ENCODE measurements at places on chromosomes 6 and 20. TPM values are rescaled to one million over a fixed set of nuclear protein-coding genes. Genes with fewer than 3 reads are reported as not detected.

Gene TINAG
- total RNA-seq, result not detected

Gene UNC5CL
- total RNA-seq, result 10.9 TPM

Gene LY86
- total RNA-seq, result 0.87 TPM

Gene DSP
- 112 TPM for total RNA-seq

Gene SPTLC3
- 6.6 TPM for total RNA-seq

DNA sequence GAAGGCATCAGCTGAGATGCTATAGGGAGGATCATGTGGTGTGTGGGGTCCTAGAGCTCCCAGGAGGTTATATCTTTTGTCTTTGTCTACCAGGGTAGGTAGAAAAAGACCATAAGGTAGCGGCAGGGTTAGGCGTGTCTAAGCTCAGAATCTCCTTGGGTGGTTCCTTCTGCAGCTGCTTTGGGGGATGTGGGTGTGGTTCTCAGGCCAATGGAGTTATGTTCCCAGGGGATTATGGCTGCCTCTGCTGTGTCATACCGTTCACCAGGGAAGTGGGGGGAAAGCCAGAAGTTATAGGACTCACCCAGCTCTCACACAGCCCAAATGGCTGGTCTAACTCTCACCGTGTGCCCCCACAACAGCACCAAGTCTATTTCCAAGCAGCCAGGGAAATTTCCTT is 107.4 kb upstream of the ADGRB3 start:
- no peak for DNase-seq
- no peak overlapping the region for H3K4me3 ChIP-seq
- no peaks in the 10 kb centered on the region for H3K4me1 ChIP-seq
- H3K27ac ChIP-seq, result no peak overlapping the region
- no peaks in the 10 kb centered on the region for H3K36me3 ChIP-seq
- H3K27me3 ChIP-seq, result no peaks in the 10 kb centered on the region

DNA sequence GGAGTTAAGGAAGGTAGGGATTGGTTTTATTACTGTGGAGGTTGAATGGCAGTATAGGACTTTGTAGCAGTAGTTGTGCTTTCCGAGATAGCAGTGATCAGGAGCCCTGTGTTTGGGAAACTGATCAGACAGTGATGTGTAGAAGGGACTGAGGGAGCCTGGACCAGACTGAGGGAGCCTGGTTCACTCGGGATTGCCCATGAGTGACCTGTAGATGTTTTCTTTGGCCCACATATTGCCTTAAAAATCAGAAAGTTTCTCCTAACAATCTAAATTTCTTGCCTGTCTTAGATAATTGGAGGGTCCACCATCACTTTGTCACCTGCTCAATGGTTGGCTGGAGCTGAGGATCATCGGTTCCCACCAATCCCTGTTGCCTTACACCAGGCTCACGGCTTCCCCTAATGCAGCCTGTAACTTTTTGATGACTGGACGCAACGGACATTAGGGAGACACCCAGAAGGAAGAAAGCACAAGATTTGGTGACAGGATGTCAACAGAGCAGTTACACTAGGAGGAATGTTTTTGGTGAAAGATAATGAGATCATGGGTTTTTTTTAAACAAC is 1.1 kb downstream of the CDS2 start:
- no peaks in the 10 kb centered on the region for H3K4me1 ChIP-seq
- H3K27ac ChIP-seq, result peak overlapping the region; percentile 95
- peak overlapping the region; percentile 92 for H3K4me3 ChIP-seq

DNA sequence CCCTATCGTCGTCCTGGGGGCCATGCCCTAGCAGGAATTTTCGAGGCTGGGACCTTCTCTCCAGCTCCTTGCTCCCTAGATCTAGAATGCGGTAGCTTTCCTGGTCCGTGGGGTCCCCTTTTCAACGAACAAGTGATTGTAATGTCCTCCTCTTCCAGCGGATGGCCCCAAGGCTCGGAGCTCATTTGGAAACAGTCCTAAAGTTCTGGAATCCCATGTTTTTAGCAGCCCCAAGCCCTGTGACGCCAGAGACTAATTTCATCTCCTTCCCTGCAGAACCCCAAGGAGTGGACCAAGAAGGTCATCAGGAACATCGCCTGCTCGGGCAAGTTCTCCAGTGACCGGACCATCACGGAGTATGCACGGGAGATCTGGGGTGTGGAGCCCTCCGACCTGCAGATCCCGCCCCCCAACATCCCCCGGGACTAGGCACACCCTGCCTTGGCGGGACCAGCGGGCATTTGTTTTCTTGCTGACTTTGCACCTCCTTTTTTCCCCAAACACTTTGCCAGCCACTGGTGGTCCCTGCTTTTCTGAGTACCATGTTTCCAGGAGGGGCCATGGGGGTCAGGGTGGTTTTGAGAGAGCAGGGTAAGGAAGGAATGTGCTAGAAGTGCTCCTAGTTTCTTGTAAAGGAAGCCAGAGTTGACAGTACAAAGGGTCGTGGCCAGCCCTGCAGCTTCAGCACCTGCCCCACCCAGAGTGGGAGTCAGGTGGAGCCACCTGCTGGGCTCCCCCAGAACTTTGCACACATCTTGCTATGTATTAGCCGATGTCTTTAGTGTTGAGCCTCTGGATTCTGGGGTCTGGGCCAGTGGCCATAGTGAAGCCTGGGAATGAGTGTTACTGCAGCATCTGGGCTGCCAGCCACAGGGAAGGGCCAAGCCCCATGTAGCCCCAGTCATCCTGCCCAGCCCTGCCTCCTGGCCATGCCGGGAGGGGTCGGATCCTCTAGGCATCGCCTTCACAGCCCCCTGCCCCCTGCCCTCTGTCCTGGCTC is 48.5 kb downstream of the PYGB start:
- peak overlapping the region; percentile 60 for H3K27ac ChIP-seq
- no peaks in the 10 kb centered on the region for H3K4me1 ChIP-seq
- H3K36me3 ChIP-seq, result no peaks in the 10 kb centered on the region
- H3K4me3 ChIP-seq, result no peak overlapping the region

GRCh38 chr6:33744001-33744848 is 2.5 kb downstream of the IP6K3 start:
- H3K4me3 ChIP-seq, result no peak overlapping the region
- H3K36me3 ChIP-seq, result no peaks in the 10 kb centered on the region
- peak; percentile 61 for DNase-seq

DNA sequence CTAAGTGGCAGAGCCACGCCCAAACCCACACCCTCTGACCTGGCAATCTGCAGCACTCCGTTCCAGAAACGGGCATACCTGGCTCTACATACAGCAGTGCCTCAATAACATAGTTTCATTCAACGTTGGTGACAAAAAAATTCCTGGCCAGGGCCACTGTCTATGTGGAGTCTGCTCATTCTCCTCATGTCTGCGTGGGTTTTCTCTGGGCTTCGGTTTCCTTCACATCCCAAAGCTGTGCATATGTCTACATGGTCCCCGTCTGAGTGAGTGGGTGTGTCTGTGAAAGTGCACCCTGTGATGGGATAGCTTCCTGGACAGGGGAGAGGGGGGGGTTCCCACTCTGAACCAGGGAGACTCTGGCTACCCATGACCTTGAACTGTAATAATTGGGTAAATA is 2.1 kb downstream of the KIAA0319 start:
- H3K4me3 ChIP-seq, result no peak overlapping the region
- DNase-seq, result no peak
- H3K36me3 ChIP-seq, result no peaks in the 10 kb centered on the region

DNA sequence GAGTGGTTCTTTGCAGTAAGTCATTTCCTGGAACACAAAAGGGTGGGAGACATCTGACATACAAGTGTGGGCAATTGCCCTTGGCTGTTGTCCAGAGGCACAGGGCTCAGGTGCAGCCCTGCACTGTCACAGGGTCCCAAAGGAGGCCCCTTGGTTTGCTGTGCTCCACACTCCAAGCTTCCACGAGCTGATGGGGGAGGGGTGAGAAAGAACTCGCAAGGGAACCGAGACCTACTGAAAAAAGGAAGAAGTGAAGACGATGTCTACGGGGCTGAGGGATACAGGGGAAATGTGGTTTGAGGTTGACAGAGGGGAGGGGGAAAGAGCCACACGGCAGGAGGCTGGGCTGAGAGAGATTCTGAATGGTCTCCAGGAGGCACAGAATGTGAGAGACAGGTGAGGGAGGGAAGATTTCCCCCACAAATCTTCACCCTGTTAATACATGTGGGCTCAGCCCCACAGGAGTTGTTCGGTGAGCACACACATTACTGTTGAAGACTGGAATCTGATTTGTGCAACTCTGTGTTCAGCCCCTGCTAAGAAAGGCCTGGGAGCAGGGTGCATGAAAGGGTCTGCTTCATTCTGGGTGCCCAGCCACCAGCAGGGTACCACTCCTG is 123.4 kb downstream of the LY86 start:
- H3K36me3 ChIP-seq, result no peaks in the 10 kb centered on the region
- DNase-seq, result no peak
- H3K27ac ChIP-seq, result no peak overlapping the region
- no peak overlapping the region for H3K4me3 ChIP-seq
- H3K27me3 ChIP-seq, result no peaks in the 10 kb centered on the region

- peak; percentile 36 for DNase-seq
- peak overlapping the region; percentile 17 for H3K27ac ChIP-seq
- peak overlapping the region; percentile 17 for H3K4me3 ChIP-seq
- no peaks in the 10 kb centered on the region for H3K36me3 ChIP-seq
- H3K4me1 ChIP-seq, result no peaks in the 10 kb centered on the region
These were observed 46.9 kb downstream of the PDYN start for GRCh38 chr20:1946762-1947534.

- H3K36me3 ChIP-seq, result no peaks in the 10 kb centered on the region
- no peak overlapping the region for H3K27ac ChIP-seq
- H3K27me3 ChIP-seq, result no peaks in the 10 kb centered on the region
- DNase-seq, result no peak
- no peaks in the 10 kb centered on the region for H3K4me1 ChIP-seq
These were observed 48.2 kb upstream of the LRRC1 start for GRCh38 chr6:53746442-53747103.

GRCh38 chr6:136901212-136901784 is 20.8 kb upstream of the SLC35D3 start:
- H3K36me3 ChIP-seq, result no peaks in the 10 kb centered on the region
- H3K27ac ChIP-seq, result no peak overlapping the region
- no peak overlapping the region for H3K4me3 ChIP-seq
- no peaks in the 10 kb centered on the region for H3K4me1 ChIP-seq
- no peak for DNase-seq

DNA sequence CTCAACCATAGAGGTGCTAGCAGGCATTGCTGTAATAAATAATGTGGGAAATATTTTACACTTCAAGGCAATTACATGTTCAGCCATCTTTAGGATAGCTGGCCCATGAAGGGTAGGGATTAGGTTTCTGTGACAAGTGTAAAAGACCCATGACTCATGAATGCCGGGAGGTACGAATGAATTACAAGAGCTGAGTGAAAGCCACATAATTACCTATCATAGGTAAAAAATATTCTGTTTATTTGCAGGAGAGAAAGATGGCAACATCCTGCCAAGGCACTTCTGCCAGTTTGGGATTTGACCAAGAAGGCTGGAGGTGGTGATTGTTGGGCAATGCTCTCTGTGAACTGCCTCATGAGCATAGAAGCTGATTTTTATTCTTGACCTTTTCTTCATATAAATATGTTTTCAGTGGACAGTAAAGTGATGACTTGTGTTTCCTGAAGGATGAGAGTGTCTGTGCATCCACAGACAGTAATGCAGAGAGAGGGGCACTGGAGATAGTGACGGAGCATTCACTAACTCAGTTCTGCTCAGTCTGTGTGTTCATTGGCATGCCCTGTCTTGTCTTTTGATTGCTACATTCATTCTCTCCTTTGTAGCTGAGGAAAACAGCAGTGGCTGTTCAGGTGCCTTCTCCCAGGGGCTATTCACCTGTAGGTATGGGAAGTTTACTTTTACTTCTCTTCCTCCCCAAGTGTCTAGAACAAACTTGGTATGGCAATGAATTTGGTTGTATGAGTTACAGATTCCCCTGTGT is 481.1 kb downstream of the TFAP2B start:
- H3K4me3 ChIP-seq, result no peak overlapping the region
- no peaks in the 10 kb centered on the region for H3K27me3 ChIP-seq
- H3K36me3 ChIP-seq, result no peaks in the 10 kb centered on the region
- no peaks in the 10 kb centered on the region for H3K4me1 ChIP-seq

- no peak overlapping the region for H3K4me3 ChIP-seq
- H3K27ac ChIP-seq, result no peak overlapping the region
- DNase-seq, result no peak
- no peaks in the 10 kb centered on the region for H3K36me3 ChIP-seq
- H3K4me1 ChIP-seq, result no peaks in the 10 kb centered on the region
- H3K27me3 ChIP-seq, result no peaks in the 10 kb centered on the region
These were observed 99.5 kb downstream of the CD83 start for GRCh38 chr6:14216946-14217684.

DNA sequence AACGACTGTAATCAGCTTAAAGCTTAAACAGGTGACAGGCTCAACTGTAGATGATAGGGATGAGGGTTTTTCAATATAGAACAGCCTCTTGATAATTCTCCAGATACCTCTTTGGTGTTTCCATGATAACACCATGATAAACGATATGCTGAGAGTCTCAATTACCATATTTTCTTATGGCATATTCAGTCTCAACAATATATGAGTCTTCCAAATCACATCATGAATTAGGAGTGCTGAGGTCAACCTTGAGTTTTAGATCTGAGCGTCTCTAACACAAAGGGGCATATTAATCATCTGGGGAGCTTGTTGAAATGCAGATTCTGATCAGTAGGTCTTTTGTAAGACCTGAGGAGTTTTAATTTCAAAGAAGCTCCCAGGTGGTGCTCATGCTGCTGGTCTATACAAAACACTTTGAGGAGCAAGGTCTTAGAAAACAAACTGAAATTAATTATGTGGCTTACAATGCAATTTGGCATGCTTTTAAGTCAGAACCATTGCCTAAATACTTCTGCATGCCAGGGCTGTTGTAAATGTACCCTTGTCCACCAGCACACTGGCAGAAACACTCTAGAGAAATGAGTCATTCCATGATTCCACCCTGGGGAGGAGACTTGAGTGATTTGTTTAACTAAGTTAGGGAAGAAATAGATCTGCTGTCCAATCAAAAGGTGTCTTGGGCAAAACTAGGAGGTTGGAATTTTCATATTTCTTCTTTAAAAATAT is 49.6 kb downstream of the PTCHD4 start:
- no peak overlapping the region for H3K4me3 ChIP-seq
- no peak for DNase-seq
- H3K4me1 ChIP-seq, result no peaks in the 10 kb centered on the region
- no peaks in the 10 kb centered on the region for H3K36me3 ChIP-seq

DNA sequence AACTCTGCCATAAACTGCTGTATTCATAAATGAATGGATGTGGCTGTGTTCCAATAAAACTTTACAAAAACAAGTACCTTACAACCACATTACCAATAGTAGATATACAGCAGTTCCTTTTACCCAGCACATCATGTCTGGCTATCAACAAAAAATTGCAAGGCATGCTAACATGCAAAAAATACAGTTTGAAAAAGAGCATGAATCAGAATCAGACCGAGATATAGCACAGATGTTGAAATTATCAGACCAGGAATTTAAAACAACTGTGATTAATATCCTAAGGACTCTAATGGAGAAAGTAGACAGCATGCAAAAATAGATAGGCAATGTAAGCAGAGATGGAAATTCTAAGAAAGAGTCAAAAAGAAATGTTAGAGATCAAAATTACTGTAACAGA is 8.4 kb upstream of the NUS1 start:
- H3K4me3 ChIP-seq, result no peak overlapping the region
- DNase-seq, result no peak
- no peak overlapping the region for H3K27ac ChIP-seq
- H3K4me1 ChIP-seq, result no peaks in the 10 kb centered on the region
- H3K36me3 ChIP-seq, result no peaks in the 10 kb centered on the region
